Hepatic stellate cell (primary cell): ENCODE measurements at places on chromosomes 12 and 14.
A peak's percentile ranks its signal among the peaks of the same experiment; 100 is the strongest.

DNA sequence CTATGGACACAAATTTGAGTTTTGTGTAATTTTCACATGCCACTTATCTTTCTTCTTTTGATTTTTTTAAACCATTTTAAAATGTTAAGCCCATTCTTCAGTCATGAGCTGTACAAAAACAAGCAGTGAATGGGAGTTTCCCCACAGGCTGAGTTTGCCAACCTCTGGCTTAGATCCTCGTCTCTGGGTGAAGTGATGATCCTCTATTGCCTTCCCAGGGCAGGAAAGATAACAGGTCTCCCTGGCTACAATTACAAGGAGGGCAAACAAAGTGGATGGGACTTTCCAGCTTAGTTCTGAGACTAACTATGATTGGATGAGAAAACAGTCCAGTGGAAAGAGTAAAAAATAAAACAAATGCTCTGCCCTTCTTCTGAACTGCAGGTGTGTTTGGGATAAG, 203.7 kb downstream of the SPTSSA start:
- DNase-seq, result no peak

DNA sequence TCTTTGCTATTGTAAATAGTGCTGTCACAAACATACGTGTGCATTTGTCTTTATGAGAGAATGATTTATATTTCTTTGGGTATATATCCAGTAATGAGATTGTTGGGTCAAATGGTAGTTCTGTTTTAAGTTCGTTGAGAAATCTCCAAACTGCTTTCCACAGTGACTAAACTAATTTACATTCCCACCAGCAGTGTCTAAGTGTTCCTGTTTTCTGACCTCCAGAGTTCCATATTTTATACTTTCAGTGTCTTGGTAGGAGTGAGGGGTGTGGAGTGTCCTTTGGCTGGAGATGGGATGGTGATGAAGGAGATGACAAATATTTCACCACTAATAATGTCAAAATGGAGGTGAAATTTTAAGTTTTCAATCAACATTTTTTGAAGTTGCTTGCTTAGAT, 86.4 kb downstream of the DACT1 start:
- no peak for DNase-seq

GRCh38 chr12:131774576-131775391, 53.4 kb upstream of the MMP17 start:
- DNase-seq, result no peak

DNA sequence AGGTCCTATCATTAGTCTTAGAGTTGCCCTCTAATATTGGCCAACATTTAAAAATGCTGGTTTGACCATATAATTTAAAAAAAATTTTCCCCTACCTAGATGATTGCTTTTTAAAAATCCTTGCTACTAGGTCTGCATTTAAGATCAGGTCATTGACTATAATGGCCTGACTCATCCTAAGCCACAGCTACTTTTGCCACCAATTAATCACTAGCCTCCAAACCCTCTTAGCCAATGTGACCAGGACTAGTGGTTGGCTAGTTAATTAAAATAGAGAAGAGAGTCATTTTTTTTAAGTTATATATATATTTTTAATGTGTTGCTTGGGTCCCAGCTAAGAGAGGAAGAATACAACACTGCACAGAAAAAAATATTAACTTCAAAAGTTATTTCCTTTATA, 57.5 kb downstream of the SOS2 start:
- no peak for DNase-seq

DNA sequence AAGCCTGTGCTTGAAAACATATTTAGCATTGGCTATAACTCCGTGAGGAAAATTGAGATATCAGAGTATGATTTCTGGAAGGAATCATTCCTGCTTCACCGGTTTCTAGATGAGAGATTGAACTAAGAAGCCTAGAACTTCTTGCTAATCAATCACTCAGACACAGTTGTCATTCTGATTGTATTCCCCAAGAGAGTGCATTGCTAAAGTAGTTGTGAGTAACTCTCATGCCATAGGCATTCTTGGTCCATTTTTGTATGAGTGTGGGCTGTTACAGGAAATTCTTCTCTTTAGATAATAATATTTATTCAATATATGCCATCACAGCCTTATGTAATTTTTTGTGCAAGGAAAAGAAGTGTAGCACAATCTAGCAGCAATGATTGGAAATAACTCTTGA, 893.3 kb upstream of the MDGA2 start:
- DNase-seq, result no peak

- no peak for DNase-seq
Measured at GRCh38 chr12:19206493-19207077, 77.1 kb downstream of the PLEKHA5 start.

DNA sequence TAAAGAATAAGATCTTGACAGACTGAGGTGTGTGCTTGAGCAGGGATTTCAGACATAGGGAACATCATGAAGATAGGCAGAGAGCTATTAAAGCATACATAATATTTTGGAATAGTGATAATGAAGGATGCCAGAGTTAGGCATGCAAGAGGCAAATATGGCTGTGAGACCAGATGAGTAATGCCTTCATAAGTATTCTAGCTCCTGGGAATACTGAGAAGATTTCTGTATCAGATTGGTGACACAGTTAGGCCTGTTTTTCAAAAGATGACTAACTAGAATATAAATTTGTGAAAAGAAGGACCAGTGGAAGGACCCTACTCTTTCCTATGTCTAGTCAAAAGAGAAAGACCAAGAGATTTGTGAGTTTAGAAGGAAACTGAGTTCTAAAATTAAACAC, 108.8 kb downstream of the TXNDC16 start:
- DNase-seq, result no peak

DNA sequence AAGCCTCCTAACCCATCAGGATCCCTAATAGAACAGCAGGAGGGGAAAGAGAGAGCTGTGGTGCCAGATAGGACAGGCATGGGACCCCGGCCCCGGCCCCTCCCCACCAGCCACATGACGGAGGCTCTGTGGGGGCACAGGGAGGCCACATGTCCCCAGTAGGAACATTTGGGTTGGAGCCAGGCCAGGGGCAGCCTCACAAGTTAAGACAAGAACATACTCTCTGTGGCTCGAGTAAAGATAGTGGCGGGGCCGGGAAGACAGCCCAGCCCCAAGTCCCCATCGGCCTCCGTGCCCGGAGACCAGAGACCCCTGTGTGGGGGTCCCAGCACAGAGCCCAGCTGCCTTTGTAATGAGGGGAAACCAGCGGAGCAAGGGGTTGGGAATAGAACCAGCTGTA, 78.6 kb upstream of the GALNT9 start:
- no peak for DNase-seq

- peak; percentile 47 for DNase-seq
Measured at GRCh38 chr14:55556929-55557623, 22.9 kb upstream of the KTN1 start.

DNA sequence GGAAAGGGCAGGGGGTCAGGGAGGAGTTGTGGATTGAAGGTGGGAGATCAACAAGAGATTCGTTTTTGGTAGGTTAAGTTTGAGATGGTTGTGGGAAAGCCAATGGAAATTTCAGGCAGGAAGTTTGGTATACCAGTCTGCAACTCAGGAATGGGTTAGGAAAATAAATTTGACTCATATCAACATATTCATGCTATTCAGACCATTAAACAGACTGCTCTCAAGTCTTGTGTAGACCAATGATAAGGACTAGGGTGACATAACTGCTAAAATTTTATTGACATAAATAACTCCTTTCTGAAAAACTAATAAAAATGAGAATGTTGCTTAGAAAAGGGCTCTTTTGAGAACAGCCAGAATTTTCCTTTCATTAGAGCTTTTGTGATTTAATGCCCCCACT, 60.0 kb downstream of the PLEKHA5 start:
- peak; percentile 14 for DNase-seq

DNA sequence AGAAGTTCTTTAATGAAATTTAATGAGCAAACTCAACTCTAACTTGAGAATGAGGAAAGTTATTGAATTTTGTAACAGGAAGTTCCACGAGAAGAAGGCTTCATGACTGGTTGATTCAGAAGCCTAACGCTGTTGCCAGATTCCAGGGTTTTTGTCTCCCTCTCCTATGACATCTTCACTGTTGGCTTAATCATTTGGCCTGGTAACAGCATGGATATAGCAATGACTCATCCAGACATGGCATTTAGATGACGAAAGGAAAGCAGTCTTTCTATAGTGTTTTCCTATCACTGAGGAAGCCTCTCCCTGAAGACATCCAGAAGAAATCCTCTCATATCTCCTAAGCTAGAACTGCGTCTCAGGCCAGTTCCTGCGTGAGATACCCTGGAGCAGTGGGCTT, 9.4 kb upstream of the KCNA1 start:
- DNase-seq, result peak; percentile 20

DNA sequence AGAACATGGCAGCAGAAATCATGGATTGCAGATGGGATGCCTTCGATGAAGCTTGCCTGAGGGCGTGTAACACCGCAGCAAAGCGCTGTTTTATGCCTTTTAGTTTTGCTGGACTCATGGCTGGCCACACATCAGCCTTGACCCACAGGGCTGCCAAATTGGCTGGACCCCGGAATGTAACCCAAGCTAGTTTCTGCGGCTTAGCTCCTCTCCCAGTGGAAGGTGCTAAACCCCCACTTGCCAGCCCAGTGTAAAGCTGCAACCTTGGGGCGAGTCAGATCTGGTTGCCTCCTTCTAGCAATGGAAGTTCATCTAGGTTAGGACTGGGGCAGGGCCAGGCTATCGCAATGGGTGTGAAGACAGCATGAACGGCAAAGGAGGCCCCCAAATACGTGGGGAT, 38.3 kb downstream of the MEG3 start:
- DNase-seq, result no peak

GRCh38 chr12:111426344-111427185, 20.8 kb downstream of the SH2B3 start:
- DNase-seq, result no peak

GRCh38 chr14:49972131-49972671, 79.3 kb downstream of the ARF6 start:
- no peak for DNase-seq

- no peak for DNase-seq
Measured at GRCh38 chr14:36506732-36507614, 13.1 kb downstream of the NKX2-1 start.

- no peak for DNase-seq
Measured at GRCh38 chr14:88902850-88903249, 78.4 kb downstream of the TTC8 start.

GRCh38 chr12:2960996-2961616, 1.9 kb downstream of the TEAD4 start:
- DNase-seq, result no peak

DNA sequence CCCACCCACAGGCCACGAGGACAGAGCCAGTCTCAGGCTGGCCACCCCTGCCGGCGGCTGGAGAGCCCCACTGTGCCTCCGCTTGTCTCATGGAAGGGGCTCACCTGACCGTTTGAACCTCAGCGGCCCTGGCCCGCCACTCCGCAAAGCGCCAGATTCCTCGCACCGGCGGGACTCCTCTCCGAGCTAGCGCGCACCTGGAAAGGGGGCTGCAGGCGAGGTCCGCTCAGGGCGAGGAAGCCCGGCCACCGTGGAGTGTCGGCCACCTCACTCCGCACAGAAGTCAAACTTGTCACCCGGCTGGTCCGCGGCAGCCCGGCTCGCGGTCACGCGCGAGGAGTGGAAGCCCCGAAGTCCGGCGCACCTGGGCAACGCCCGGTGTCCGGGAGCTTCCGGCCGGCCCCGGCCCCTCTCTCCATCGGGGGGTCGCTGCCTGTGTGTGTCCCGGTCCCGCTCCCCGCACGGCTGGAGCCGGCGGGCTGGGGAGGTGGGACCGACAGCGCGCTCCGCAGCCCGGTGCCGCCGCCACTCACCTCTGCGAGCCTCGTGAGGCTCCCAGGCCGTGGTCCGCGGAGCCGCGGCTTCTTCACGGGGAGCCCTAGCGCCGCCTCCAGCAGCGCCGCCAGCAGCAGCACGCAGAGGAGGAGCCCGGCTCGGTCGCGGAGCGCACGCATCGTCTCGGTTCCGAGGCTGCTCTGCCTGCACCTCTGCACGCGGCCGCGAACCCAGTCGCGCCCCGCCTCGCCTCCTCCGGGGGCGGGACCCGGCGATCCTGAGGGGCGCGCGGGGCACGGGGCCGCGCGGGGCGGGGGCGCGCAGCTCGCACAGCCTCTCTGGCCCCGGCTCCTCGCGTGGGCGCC, at the start of gene ISM2:
ISM2 (minus strand) TSS at position 697 of the 860 bp plus-strand sequence; CDS start at position 674, 23 bp downstream.
- peak; percentile 74 for DNase-seq

GRCh38 chr12:71472441-71472911, 32.9 kb downstream of the LGR5 start:
- DNase-seq, result no peak

- no peak for DNase-seq
Measured at GRCh38 chr14:90440021-90440451, 43.2 kb downstream of the CALM1 start.

- no peak for DNase-seq
Measured at GRCh38 chr12:26692407-26692806, 140.6 kb downstream of the ITPR2 start.

GRCh38 chr14:87940894-87941293, 52.1 kb downstream of the GALC start:
- no peak for DNase-seq

GRCh38 chr12:107362960-107363359, 269.6 kb upstream of the CRY1 start:
- no peak for DNase-seq

DNA sequence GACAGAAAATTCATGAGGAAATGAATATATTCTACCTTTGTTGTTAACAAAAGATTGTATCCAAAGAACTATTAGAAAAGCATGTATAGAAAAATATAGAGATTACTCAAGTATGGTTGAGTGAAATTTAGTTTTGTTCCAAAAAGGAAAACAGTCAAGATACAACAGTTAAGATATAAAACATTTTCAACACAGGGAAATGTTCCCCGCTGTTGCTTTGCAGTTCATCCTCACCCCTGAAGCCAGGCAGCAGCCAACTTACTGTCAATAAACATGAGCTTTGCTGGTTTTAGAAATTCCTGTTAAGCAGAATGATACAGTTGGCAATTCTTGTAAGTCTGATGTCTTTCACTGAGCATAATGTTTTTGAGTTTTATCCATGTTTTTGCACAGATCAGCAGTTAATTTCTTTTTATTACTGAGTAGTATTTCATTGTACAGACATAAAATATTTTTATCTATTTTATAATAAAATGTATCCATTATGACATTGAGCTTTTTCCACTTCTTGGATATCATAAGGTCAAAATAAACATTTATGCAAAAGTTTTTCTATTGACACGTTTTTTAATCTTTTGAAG, 1.2 kb upstream of the CLEC2B start:
- DNase-seq, result peak; percentile 4

- no peak for DNase-seq
Measured at GRCh38 chr12:42945927-42946326, 356.4 kb upstream of the PRICKLE1 start.

GRCh38 chr12:68287106-68287505, 33.7 kb upstream of the IL22 start:
- no peak for DNase-seq
